ENCODE measurements at places on chromosomes 11 and 22.

GRCh38 chr11:110894224-110894623, 182.0 kb upstream of the ARHGAP20 start:
- no peak overlapping the region for H3K27ac ChIP-seq
- H3K4me1 ChIP-seq, result no peaks in the 10 kb centered on the region
- no peak for DNase-seq
- no peaks in the 10 kb centered on the region for H3K36me3 ChIP-seq

DNA sequence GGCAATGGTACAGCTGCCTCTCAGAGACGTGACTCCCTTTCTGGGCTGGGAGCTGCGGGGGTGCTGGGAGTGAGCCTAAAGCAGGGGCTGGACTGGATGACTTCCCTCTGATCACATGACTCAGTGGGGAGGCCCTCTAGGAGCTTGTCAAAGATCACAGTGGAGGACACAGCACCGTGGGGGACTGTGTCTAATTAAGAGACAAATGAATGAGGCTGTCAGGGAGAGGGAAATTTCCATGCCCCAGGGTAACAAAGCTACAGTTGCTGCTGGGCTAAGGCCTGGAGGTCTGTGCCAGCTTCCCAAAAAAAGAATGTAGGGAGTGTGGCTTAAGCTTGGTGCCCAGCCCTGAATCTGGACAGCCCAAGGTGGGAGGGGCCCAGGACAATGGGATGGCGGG, 262.8 kb upstream of the PLET1 start:
- peak overlapping the region; percentile 39 for H3K27ac ChIP-seq
- peak; percentile 19 for DNase-seq
- no peak overlapping the region for H3K4me3 ChIP-seq
- H3K4me1 ChIP-seq, result peaks cover 42% of the 10 kb centered on the region
- H3K27me3 ChIP-seq, result no peaks in the 10 kb centered on the region
- no peaks in the 10 kb centered on the region for H3K36me3 ChIP-seq

DNA sequence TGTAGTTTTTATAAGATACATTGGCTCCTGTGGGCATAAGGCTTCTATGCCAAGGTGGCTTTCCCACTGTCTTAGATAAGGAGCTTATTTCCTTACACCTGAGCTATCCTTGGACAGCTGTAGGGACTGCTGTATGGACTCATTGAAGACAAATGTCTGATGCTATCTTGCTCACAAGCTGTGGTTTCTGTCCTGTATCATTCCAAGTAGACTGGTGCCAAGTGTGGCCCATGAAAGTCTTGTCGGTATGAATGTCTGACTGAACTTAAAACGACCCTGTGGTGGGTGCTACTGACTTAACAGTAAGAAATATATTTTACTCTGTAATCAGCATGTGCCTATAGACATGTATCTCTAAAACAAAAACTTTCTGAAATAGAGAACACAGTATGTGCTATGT, 45.0 kb downstream of the LARGE2 start:
- H3K27ac ChIP-seq, result no peak overlapping the region
- no peak for DNase-seq
- H3K4me1 ChIP-seq, result no peaks in the 10 kb centered on the region
- no peak overlapping the region for H3K4me3 ChIP-seq
- no peaks in the 10 kb centered on the region for H3K27me3 ChIP-seq
- peaks cover 53% of the 10 kb centered on the region for H3K36me3 ChIP-seq

- DNase-seq, result no peak
- H3K4me1 ChIP-seq, result no peaks in the 10 kb centered on the region
- H3K36me3 ChIP-seq, result no peaks in the 10 kb centered on the region
- H3K27me3 ChIP-seq, result peaks cover 29% of the 10 kb centered on the region
- H3K4me3 ChIP-seq, result no peak overlapping the region
- H3K27ac ChIP-seq, result no peak overlapping the region
Measured at GRCh38 chr11:93653571-93653970, 7.9 kb upstream of the CEP295 start.

DNA sequence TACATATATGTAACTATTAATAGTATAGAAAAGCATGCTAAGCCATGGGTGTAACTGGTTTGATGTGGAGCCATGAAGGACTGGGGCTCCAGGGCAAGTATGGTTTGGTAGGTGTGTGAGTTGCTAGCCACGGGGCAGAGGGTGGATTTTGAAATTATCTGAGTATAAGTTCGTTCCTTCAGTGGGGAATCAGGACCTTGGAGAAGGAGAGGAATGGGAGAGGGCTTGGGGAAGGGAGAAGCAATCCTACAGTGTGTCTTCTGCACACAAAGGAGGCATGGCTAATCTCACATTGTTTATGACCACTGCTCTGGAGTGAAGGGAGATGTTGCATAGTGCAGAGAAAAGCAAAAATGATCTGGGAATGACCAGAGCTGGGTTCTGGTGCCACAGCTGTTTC, 127.8 kb upstream of the CADM1 start:
- no peak overlapping the region for H3K27ac ChIP-seq
- H3K36me3 ChIP-seq, result no peaks in the 10 kb centered on the region
- peaks cover 18% of the 10 kb centered on the region for H3K27me3 ChIP-seq
- H3K4me3 ChIP-seq, result no peak overlapping the region

- peaks cover 100% of the 10 kb centered on the region for H3K27me3 ChIP-seq
- no peak overlapping the region for H3K27ac ChIP-seq
- no peak for DNase-seq
- H3K4me1 ChIP-seq, result no peaks in the 10 kb centered on the region
Measured at GRCh38 chr22:22569218-22569617, 10.2 kb upstream of the PRAME start.

- no peaks in the 10 kb centered on the region for H3K36me3 ChIP-seq
- no peak overlapping the region for H3K4me3 ChIP-seq
- H3K27ac ChIP-seq, result no peak overlapping the region
- peaks cover 26% of the 10 kb centered on the region for H3K27me3 ChIP-seq
- no peak for DNase-seq
Measured at GRCh38 chr11:92236856-92237255, 12.2 kb downstream of the FAT3 start.

- H3K27me3 ChIP-seq, result no peaks in the 10 kb centered on the region
- no peak overlapping the region for H3K4me3 ChIP-seq
- DNase-seq, result peak; percentile 82
- no peaks in the 10 kb centered on the region for H3K36me3 ChIP-seq
- peaks cover 36% of the 10 kb centered on the region for H3K4me1 ChIP-seq
Measured at GRCh38 chr11:74720596-74721478, 10.4 kb downstream of the CHRDL2 start.

GRCh38 chr11:77725433-77725832, 87.8 kb upstream of the CLNS1A start:
- H3K36me3 ChIP-seq, result peaks cover 25% of the 10 kb centered on the region
- H3K4me1 ChIP-seq, result peaks cover 7% of the 10 kb centered on the region
- DNase-seq, result no peak
- no peak overlapping the region for H3K4me3 ChIP-seq
- H3K27ac ChIP-seq, result no peak overlapping the region
- no peaks in the 10 kb centered on the region for H3K27me3 ChIP-seq

GRCh38 chr11:32829157-32829679, 509 bp upstream of the PRRG4 start:
- H3K4me1 ChIP-seq, result peaks cover 18% of the 10 kb centered on the region
- H3K4me3 ChIP-seq, result peak overlapping the region; percentile 74
- H3K36me3 ChIP-seq, result no peaks in the 10 kb centered on the region
- H3K27ac ChIP-seq, result peak overlapping the region; percentile 22
- H3K27me3 ChIP-seq, result peaks cover 36% of the 10 kb centered on the region

DNA sequence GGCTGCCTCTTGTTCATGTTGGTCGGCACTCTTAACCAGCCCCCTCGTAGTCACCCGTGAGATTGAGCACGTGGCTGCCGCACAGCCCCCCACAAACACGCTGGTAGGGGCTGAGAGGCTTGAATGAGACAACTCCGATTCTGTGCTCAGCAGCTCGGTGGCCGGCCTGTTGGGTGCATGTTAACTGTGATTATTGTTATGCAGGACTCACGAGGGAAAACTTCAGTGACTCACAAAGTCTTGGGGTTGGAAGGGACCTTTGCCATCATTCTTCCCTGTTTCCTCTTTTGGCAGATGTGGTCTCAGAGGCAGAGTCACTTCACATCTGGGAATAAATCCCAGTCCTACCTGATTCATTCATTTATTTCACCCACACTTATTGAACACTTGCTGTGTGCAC, 75.2 kb downstream of the ADAMTS15 start:
- H3K27ac ChIP-seq, result peak overlapping the region; percentile 94
- no peaks in the 10 kb centered on the region for H3K27me3 ChIP-seq
- peaks cover 82% of the 10 kb centered on the region for H3K4me1 ChIP-seq

DNA sequence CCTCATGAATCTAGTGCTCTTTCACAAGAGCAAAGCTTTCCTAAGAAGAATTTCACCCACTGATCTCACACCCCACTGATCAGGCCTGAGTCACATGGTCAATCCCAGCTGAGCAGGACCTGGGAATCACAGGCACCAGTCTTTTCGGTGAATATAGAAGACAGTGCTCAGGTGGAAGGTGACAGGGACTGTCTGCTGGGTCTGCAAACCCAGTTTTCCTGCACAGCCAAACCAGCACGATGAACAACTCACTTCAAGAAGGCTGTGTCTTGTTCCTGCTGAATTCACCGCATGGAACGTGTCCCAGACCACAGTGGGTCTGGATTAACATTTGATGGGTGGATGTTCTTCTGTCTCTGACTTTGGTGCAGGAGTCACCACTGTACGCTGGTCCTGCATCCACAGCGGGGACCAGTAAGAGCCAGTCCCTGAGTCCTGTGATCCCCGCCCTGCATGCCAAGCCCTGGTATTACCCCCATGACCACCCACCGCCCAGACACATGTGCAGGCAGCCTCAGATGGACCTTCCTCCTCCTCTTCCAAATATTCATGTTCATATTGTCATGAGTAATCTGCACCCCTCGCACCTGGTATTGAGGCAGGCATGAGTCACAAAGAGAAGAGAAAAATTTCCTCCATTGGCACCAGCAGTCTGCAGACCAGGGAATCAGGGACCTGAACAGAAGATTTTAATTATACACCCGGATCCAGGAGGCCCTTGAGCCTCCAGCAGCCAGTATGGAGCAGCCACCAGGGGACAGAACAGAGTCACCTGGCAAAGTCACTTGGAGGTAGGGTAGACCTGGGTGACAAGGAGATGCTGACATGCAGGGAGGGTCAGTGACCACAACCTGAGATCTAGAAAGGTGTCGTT, 8.6 kb upstream of the IGLL5 start:
- no peaks in the 10 kb centered on the region for H3K4me1 ChIP-seq
- no peak overlapping the region for H3K27ac ChIP-seq
- no peak overlapping the region for H3K4me3 ChIP-seq

- no peak for DNase-seq
- H3K27ac ChIP-seq, result no peak overlapping the region
- H3K4me3 ChIP-seq, result no peak overlapping the region
Measured at GRCh38 chr11:84322211-84322610, 1036.0 kb upstream of the CCDC90B start.

- no peak overlapping the region for H3K27ac ChIP-seq
- H3K27me3 ChIP-seq, result peaks cover 37% of the 10 kb centered on the region
- H3K4me1 ChIP-seq, result no peaks in the 10 kb centered on the region
- H3K36me3 ChIP-seq, result no peaks in the 10 kb centered on the region
Measured at GRCh38 chr22:49290711-49291110, 537.0 kb downstream of the BRD1 start.

- H3K27me3 ChIP-seq, result no peaks in the 10 kb centered on the region
- no peak overlapping the region for H3K4me3 ChIP-seq
- H3K36me3 ChIP-seq, result peaks cover 74% of the 10 kb centered on the region
- H3K4me1 ChIP-seq, result peaks cover 46% of the 10 kb centered on the region
- DNase-seq, result no peak
Measured at GRCh38 chr22:20565079-20565734, 57.8 kb downstream of the MED15 start.

- H3K36me3 ChIP-seq, result no peaks in the 10 kb centered on the region
- H3K27me3 ChIP-seq, result no peaks in the 10 kb centered on the region
- no peaks in the 10 kb centered on the region for H3K4me1 ChIP-seq
- no peak overlapping the region for H3K27ac ChIP-seq
- DNase-seq, result no peak
Measured at GRCh38 chr11:14593671-14594070, 49.9 kb upstream of the PDE3B start.

DNA sequence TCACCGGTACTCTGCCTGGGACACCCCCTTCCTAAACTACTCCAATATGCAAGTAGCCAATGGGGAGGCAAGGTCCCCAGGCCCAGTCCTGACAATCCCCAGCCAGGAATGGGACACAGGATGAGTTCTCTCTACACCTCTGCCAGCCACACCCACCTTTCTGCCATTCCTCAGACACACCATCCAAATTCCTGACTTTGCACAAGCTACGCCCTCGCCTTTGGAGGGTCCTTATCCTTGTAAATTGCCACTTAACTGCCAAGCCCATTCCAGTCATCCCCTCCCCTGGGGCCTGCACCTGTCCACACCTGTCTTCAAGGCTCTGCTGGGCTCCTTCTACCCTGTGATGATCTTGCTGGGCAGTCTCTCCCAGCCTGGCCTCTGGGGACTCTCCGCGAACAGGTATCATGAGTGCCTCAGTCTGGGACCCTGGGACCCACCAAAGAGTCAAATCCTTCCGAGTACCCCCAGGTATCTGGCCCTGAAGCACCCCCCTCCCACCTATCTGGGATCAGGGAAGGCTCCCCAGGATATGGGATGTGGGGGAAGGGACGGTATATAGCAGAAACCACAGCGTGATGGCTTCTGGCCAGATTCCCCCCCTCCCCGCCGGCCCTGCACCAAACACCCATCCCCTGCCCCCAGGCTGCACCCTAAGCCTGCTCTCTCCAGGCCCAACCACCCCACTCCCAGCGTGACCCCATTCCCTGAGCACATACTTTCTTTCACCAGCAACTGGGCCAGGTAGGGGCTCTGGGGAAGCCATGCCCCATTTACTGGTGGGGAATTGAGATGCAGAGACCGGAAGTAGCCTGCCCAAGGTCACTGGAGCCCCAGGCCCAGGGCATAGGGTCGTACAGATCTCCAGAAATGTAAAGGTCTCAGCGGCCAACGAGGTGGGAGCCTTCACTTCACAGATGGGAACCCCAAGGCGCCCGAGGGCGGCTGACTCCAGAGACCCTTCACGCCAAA, 806 bp downstream of the ARAP1 start:
- H3K36me3 ChIP-seq, result no peaks in the 10 kb centered on the region
- H3K4me3 ChIP-seq, result peak overlapping the region; percentile 75

- peak overlapping the region; percentile 90 for H3K27ac ChIP-seq
- H3K36me3 ChIP-seq, result peaks cover 19% of the 10 kb centered on the region
- peaks cover 26% of the 10 kb centered on the region for H3K27me3 ChIP-seq
- H3K4me1 ChIP-seq, result peaks cover 99% of the 10 kb centered on the region
Measured at GRCh38 chr22:37501610-37502341, 15.6 kb upstream of the MFNG start.

- H3K27ac ChIP-seq, result no peak overlapping the region
- no peak for DNase-seq
- no peaks in the 10 kb centered on the region for H3K4me1 ChIP-seq
- H3K36me3 ChIP-seq, result no peaks in the 10 kb centered on the region
- H3K4me3 ChIP-seq, result no peak overlapping the region
- peaks cover 69% of the 10 kb centered on the region for H3K27me3 ChIP-seq
Measured at GRCh38 chr22:26345496-26345895, 83.6 kb upstream of the ASPHD2 start.

- H3K27ac ChIP-seq, result no peak overlapping the region
- peaks cover 75% of the 10 kb centered on the region for H3K27me3 ChIP-seq
- no peak for DNase-seq
- peaks cover 10% of the 10 kb centered on the region for H3K4me1 ChIP-seq
Measured at GRCh38 chr11:134575504-134576230, 163.6 kb upstream of the B3GAT1 start.

GRCh38 chr11:65639623-65640482, 2.0 kb downstream of the SIPA1 start:
- peak overlapping the region; percentile 81 for H3K4me3 ChIP-seq
- peaks cover 57% of the 10 kb centered on the region for H3K36me3 ChIP-seq
- DNase-seq, result peak; percentile 45
- H3K4me1 ChIP-seq, result peaks cover 64% of the 10 kb centered on the region
